ENCODE measurements at places on chromosomes 16 and 17.

GRCh38 chr16:54289242-54289944 is 2.8 kb upstream of the IRX3 start:
- DNase-seq: no peak

- no peak for DNase-seq
Measured at GRCh38 chr17:64661726-64661975, 456 bp downstream of the SMURF2 start.

- no peak for DNase-seq
Measured at GRCh38 chr16:53154513-53154912, 99.7 kb downstream of the CHD9 start.

GRCh38 chr17:57502811-57503241 is 242.3 kb downstream of the CCDC182 start:
- no peak for DNase-seq

- no peak for DNase-seq
Measured at GRCh38 chr16:77711179-77711578, 11.1 kb upstream of the NUDT7 start.

DNA sequence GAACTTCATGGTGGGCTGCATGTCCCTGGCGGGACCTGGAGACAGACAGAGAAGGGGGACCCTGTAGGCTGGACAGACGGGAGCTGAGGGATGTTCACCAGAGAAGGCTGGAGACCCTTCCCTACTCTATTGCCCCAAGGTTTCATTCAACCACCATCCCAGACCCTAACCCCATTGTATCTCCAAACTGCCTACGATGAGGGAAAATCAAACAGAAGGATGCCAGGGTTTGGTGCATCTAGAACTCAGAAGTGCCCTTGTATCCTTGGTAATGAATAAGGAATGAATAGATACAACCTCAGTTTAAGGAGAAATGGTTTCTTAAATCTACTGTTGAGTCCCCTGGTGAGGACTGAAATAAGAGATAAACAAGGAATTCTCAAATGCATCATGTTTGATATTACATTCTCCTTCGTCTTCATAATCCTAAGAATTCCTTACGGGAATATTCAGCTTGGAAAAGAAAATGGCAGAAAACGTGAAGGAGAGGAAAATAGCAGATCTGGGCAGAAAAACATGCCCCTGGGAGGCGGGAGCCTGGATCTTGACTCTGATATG is 16.4 kb downstream of the TNS4 start:
- no peak for DNase-seq

DNA sequence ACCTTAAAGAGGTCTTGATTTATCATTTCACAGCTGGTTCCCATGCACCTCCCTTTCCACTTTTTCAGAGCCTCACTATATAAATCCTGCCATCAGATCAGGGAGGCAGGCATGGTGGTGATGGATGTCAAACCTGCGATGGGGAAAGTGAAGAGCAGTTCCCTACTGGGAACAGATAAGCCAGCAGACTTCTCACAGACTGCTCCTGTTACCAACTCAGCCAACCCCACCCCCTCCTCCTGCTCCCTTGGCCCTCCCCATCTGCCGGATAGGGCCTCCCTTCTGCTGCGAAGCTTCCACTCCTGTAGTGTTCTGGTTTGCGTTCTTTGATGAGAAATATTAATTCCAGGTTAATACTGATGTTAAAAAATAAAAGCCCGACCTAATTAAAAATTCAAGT is 232.1 kb downstream of the STX8 start:
- no peak for DNase-seq

- no peak for DNase-seq
Measured at GRCh38 chr16:31186930-31187807, 7.2 kb downstream of the FUS start.

DNA sequence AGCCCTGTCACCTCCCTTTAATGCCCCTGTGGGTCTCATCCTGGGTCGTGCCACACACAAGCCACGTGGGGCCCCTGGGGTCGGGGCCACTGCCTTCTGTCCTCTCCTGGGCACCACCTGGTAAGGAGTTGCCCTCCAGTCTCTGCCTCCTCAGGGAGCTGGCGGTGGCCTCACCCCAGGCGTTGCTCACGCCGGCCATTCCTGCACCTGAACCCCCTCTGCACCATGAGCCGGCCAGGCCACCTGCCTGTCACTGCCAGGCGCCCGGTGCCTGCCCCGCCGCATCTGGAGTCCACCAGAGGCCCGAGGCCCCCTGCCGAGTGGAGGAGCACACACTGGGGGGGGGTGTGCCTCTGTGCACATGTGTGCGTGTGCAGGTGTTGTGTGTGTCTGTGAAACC is 10.4 kb downstream of the NHERF2 start:
- no peak for DNase-seq

- DNase-seq: no peak
Measured at GRCh38 chr16:85465328-85466303, 147.5 kb upstream of the GSE1 start.

GRCh38 chr16:55021595-55022475 is 91.2 kb downstream of the IRX5 start:
- DNase-seq: no peak

DNA sequence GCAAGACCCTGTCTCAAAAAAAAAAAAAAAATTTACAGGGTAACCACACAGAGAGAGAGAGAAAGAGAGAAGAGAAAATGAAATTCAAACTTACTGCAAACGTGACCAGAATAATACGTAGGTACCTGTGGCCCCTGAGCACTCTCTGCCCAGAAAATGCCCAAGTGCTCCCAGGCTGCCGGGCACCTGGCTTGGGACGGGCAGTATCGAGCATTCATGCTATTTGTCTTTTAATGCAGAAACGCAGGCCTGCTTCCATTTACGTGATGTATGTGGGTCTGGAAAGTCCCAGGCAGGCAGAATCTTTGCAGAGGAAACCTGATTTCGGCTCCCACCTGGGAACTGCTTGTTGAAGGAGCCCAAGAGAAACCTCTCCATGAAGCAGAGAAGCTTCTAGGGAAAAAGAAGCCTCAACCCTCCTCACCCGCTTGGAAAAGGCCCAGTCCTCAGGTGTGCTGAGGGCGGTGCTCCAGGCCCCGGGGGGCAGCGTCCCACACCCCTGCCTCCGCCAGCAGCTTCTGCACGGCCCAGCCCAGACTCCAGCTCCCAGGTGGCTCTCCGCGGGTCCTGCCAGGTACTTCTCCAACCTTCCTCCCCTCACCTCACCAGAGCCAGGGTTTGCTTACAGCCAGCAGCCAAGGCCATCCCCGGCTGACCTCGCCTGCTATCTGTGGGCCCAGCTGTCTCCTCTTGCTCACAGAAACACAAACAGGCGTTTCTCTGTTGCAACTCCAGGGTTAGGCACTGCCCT is 14.0 kb downstream of the RPH3AL start:
- DNase-seq: no peak

DNA sequence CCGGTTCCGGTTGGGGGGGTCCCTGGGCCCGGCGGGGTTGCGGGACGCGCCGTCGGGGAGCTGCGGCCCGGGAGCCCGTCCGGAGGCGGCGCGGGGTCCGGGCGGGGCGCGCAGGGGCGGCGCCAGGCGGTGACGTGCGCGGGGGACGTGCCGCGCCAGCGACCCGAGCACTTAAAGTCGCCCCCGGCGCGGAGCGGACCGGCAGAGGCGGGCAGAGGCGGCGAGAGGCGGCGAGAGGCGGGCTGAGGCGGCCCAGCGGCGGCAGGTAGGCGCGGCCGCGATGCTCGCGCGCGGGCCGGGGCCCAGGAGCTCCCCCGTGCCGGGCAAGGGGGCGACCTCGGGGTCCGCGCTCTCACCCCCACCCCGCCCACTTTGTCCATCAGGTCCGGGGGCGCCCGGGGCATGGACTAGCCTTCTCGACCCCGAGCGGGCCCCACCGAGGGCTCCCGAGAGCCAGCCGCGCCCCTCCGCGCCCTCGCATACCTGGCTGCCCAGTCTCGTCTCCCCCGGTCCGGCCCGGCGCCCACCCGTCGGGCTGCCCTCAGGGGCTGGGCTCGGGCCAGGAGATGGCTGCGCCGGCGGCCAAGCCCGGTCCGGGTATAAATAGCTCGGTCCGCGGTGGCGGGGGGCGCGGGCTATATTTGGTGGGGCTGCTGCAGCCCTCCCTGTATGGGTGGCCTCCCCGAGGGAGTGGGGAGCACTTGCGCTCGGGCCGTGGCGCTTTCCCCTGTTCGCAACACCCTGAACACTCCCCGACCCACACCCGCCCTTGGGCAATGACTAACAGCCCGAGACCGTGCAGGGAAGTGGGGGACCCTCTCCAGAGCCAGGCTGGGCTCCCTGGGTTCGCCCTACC is at the start of gene SLC16A3:
Gene SLC16A3 (plus strand): TSS at position 201 of the 856 bp plus-strand sequence. CDS start 6,967 bp downstream, outside the sequence.
- DNase-seq: peak; percentile 68

- DNase-seq: no peak
Measured at GRCh38 chr17:78997231-78997741, 12.3 kb downstream of the CANT1 start.

DNA sequence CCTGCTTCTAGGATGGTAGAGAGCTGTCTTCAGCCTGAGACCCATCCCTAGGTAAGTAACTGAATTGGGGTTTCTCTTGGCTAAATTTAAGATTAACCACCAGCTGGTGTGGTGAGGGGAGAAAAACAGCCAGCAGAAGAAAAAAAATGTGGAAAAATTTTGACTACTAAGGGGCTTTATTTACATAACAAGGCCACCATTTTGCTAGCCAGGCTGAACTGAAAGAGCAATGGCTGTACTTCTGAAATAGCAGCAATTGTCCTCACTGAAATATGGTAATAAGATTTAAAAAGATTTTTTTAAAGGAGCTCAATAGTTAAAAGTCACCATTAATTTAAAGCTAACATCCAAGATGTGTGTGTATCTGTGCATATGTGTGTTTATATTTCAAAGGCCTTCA is 12.4 kb upstream of the TRIM25 start:
- no peak for DNase-seq

- DNase-seq: no peak
Measured at GRCh38 chr16:26118575-26118974, 426.8 kb downstream of the HS3ST4 start.

- peak; percentile 26 for DNase-seq
Measured at GRCh38 chr17:80101946-80102663, 724 bp downstream of the GAA start.

- no peak for DNase-seq
Measured at GRCh38 chr16:1818873-1819525, 7.6 kb downstream of the HAGH start.

DNA sequence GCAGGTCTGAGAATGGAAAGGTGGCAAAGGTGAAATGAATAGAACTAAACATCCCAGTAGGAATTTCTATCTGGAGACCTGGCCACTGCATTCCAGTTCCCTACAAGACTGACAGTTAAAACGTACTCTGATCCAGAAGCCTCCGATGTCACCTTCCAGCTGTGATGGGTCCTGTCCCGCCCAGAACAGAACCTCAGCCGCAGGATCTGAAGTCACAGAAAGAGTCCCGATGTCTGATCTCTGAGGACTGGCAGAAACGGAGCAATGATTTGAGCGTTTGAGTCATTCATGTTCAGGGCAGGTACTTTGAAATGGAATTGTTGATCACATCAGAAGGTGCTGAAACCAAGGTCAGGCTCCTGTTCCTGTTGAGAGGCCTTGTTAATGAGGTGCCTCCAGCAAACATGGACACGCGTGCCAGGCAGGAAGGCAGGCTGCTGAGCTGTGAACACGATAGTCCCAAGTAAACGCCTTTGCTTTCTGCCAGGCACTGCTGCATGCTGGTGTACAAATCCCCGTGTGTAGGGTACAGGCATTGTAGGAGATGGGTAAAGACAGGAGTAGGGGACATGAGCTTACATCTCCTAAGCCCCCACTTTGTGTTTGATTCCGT is 61.4 kb downstream of the VAT1L start:
- DNase-seq: no peak

DNA sequence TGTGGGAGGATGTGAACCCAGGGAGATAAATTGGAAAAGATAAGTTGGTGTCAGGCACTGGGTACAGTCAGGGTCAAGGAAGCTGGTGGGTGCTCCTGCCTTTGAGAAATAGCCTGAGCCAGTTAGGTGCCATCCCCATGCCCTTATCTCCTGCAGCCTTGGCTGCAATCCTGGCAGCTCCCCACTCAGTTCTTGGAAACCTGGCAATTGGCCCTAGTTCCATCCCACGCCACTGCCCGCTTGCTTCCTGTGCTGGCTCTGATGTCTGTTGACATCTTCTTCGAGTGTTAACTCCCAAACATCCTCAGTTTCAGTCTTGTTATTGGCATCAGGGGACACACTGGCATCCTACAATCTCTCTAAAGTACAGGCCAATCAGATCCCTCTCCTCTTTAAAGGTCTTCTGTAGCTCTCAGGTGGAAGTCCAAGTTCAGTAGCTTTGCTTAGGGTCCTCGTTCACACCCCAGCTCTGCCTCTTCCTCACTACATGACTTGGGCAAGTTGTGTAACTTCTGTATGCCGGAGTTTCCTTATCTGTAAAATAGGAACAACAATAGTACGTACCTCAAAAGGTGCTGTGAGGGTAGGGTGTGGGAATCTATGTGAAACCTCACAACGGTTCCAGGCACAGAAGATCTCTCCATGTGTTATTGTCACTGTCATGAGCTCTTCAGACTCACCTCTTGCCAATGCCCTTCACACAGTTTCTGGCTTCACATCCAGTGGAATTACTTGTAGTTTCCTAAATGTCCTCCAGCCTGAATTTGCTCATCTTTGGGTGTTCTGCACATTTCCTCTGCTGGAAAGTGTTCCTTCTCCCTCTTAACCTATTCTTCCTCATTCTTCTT is 13.5 kb upstream of the PRKAR1A start:
- peak; percentile 45 for DNase-seq

DNA sequence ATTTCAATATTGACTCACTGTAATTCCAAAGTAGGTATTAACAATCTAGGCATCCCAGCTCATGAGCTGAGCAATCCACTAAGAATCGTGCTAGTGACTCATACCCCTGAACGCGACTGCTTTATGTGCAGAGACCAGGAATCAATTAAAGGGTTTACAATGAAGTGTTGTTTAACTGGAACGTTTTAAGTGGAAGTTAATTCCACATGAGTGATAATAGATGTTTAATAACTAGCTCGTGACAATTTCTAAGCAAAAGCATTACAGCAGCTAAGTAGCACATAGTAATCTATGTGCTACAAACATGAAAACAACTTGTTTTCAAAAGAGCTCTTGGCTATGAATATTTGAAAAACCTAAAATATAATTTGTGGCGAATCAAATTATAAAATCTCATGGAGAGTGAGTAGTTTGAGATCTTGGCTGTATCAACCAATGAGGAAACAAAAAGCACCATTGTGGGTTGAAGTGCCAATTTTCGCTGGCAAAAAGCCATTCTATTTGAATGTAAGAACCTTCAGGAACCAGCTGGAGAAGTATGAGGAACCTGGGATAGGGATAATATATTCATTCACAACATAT is 9.4 kb downstream of the GJC1 start:
- DNase-seq: no peak

DNA sequence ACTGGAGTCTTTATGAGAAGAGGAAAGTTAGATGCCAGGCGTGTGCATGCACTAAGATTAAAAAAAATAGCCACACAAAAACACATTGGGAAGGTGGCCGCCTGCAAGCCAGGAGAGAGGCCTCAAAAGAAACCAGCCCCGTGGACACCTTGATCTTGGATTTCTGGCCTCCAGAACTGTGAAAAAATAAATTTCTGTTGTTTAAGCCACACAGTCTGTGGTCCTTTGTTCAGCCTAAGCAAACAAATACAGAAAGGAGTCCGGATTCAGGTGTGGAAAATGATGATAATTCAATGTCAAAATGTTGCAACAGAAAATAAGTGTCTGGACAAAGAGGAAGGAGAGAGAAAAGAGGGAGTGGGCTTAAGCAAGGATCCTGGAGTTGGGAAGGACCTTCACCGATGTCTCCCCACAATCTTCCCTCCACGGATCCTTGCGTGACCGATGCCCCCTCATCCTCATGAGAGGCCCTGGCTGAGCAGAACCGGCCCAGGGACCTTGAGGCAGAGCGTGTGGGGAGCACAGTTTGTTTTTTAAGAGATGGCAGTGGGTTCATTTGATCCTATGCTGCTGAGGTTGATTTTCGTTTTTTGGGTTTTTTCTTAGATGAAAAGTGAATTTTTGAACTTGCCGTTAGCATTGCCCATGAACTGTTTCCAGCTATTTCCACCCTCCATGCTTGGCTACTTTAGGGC is 133.2 kb downstream of the IRX3 start:
- DNase-seq: no peak
